ENCODE measurements at places on chromosomes 7 and 10.

- peaks cover 15% of the 10 kb centered on the region for H3K4me1 ChIP-seq
- DNase-seq, result no peak
- H3K27ac ChIP-seq, result no peak overlapping the region
Measured at GRCh38 chr10:124294811-124295770, 123.6 kb downstream of the OAT start.

DNA sequence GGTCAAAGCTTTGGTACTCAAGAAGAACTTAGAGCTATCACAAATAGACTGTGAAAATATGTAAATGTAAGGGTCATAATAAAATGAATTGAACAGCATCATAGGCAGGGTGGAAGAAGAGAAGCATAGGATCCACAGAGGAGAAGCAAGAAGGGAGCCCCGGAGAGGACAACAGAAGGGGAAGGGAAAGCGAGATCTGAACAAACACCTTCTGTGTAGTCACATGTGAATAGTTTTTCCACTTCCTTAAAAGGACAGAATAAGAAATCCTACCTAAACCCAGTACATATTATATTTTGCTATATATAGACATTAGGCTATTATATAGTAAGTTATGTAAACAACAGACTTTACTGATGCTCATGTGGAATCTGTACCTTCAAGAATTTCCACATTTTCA lies 160.2 kb downstream of the DKK1 start:
- no peak overlapping the region for H3K27ac ChIP-seq
- H3K4me1 ChIP-seq, result no peaks in the 10 kb centered on the region
- no peak for DNase-seq
- no peaks in the 10 kb centered on the region for H3K36me3 ChIP-seq
- H3K27me3 ChIP-seq, result no peaks in the 10 kb centered on the region
- H3K4me3 ChIP-seq, result no peak overlapping the region

GRCh38 chr7:83117466-83117865 lies 45.2 kb downstream of the PCLO start:
- H3K4me3 ChIP-seq, result no peak overlapping the region
- H3K4me1 ChIP-seq, result no peaks in the 10 kb centered on the region
- no peak for DNase-seq
- H3K36me3 ChIP-seq, result no peaks in the 10 kb centered on the region
- H3K27me3 ChIP-seq, result no peaks in the 10 kb centered on the region

DNA sequence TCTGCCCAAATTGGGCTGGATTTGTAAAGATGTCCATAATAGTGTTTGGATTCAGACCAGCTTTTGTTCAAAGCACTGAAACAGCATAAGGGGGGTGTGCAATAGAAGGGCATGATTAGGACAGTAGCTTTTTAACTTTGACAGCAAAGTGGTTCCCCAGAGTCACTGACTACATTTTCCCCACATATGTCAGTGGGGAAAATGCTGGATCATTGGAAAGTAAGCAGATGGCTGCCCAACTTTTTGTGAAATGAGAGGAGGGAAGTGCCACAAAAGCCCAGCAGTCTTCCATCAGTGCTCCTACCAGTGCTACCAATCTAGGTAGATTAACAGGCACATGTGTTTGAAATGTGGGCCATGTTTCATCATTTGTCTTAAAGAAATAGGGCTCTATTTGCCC lies 162.8 kb downstream of the FZD1 start:
- no peak overlapping the region for H3K4me3 ChIP-seq
- H3K27ac ChIP-seq, result no peak overlapping the region
- no peaks in the 10 kb centered on the region for H3K27me3 ChIP-seq
- no peaks in the 10 kb centered on the region for H3K4me1 ChIP-seq
- H3K36me3 ChIP-seq, result no peaks in the 10 kb centered on the region
- no peak for DNase-seq

DNA sequence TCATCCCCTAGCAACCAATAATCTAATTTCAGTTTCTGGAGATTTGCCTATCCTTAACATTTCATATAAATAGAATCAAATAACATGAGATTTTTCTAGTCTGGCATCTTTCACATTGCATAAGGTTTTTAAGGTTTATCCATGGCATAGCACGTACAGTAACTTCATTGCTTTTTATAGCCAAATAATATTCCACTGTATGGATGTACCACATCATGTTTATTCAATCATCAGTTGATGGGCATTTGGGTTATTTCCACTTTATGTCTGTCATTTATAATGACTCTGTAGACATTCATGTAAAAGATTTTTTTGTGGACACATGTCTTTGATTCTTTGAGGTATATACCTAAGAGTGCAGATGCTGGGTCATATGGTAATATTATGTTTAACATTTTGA lies 1052.6 kb downstream of the DNAJB9 start:
- H3K27me3 ChIP-seq, result no peaks in the 10 kb centered on the region
- H3K27ac ChIP-seq, result no peak overlapping the region
- no peaks in the 10 kb centered on the region for H3K36me3 ChIP-seq
- H3K4me1 ChIP-seq, result no peaks in the 10 kb centered on the region
- H3K4me3 ChIP-seq, result no peak overlapping the region
- no peak for DNase-seq

GRCh38 chr10:51121861-51122260 lies 47.6 kb downstream of the PRKG1 start:
- H3K27ac ChIP-seq, result no peak overlapping the region
- no peak for DNase-seq
- H3K36me3 ChIP-seq, result no peaks in the 10 kb centered on the region
- peaks cover 3% of the 10 kb centered on the region for H3K4me1 ChIP-seq
- H3K27me3 ChIP-seq, result no peaks in the 10 kb centered on the region

GRCh38 chr10:47207281-47207615 lies 92.7 kb upstream of the GDF10 start:
- no peaks in the 10 kb centered on the region for H3K27me3 ChIP-seq
- no peak overlapping the region for H3K4me3 ChIP-seq
- H3K36me3 ChIP-seq, result no peaks in the 10 kb centered on the region
- H3K27ac ChIP-seq, result no peak overlapping the region
- H3K4me1 ChIP-seq, result no peaks in the 10 kb centered on the region
- DNase-seq, result no peak

GRCh38 chr10:44969854-44970253 lies 8.8 kb downstream of the DEPP1 start:
- H3K36me3 ChIP-seq, result peaks cover 55% of the 10 kb centered on the region
- H3K27me3 ChIP-seq, result no peaks in the 10 kb centered on the region
- H3K4me3 ChIP-seq, result no peak overlapping the region
- H3K4me1 ChIP-seq, result peaks cover 84% of the 10 kb centered on the region

DNA sequence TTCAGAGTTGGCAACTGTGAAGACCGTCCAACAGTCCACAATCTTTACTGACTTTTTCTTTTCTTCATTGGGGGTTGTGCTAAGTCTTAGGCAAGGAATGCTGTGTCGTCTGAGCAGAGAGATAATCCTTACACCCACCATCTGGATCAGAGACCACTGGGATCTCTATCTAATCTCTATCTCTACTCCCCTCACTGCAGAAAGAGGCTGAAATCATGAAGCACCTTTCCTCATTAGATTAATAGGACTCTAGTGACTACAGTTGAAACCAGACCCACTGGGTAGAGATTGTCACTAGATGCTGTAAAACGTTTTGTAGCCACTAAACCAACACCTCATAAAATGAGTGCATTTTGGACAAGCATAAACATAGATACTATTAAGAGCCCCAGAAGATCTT lies 387.4 kb upstream of the CELF2 start:
- H3K4me3 ChIP-seq, result no peak overlapping the region
- H3K27ac ChIP-seq, result no peak overlapping the region
- H3K27me3 ChIP-seq, result no peaks in the 10 kb centered on the region
- H3K4me1 ChIP-seq, result no peaks in the 10 kb centered on the region
- no peak for DNase-seq

Data from muscle of leg (tissue), 16 donors.